ENCODE measurements at places on chromosomes 4 and X.

DNA sequence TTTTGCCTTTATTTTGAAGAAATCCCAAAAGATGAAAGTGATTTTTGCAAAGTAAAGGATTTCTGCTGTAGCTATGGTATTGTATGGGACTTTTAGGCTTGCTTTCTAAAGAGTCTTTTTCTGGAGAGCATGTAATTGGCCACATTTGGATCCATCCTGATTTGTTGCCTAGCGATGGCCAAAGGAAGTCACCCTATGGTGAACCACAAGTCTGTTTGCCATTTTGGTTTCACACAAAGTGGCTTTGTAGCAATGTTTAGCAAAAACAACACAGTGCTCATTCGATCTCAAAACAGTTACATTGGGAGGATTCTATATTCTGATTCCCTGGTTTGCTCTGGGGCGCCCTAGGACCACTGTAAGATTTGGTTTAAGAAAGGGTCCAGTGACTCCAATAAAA lies 44.1 kb upstream of the INTS6L start:
- DNase-seq, result no peak

DNA sequence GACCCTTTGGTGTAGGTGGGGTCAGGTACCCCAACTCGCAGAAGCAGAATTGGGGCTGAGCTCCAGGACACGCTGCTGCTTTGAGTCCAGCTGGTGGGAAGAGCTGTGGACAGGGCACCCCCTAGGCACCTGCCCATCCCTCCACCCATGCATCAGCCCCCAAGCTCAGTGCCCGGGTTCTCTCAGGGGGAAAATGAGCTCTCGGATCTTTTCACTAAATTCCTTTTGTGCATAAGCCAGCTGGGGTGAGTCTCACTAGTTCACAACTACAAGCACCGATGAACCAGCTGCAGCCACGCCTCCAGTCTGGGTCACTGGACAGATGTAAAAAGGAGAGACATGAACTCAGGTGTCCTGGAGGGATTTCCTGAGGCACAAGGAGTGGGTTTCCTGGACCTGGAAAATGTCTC lies 286.8 kb downstream of the CRLF2 start:
- no peak for DNase-seq

DNA sequence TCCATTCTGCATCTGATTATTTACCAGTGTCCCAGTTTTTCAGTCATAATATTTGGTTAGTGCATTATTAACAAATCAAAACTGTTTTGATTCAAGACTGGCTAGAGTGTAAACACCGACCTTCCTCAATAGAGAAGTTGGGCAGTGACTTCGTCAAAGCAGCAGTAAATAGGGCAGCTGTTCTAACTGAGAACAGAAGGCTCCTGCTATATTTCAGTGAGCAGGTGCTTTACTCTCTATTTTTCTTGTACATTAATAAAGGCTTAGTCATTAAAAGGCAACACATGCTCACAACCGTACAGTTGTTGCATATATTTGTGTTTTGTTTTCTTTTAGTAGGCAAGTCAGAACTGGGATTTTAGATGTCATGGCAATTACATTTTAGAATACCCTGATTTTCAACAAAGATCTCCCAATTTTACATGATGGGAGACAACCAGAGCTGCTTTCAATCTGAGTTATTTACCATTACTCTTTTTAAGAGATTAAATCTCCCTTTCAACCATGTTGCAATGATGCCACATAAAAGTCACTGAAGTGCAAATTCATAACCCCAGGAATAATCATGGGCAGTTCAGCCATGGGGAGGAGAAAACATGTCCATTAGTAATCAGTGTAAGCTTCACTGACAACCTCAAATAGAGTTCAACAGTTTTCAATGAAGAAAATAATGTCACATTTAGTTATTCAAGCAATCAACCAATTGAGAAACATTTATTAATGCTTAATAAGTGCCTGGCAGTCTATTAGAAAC lies 233.3 kb downstream of the NDST4 start:
- DNase-seq, result no peak

GRCh38 chr4:113955411-113955810 lies 24.0 kb downstream of the ARSJ start:
- DNase-seq, result no peak

DNA sequence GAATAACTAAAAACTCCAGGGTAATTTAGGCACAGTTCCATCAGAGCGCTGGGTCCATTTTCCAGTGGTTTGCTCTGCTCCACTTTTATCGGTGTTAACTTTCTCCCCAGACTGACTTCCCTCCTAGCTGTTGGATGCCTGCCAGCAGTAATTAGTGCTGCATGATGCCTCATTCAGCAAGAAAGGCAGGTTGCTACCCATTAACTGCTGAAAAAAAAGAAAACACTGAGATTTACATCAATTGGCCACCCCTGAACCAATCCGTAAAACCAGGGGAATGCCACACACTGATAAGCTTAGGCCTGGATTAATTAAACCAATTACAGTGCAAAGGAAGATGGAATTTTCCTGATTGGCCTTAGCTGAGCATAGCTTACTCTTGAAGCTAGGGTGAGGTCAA lies 182.4 kb upstream of the CXXC4 start:
- DNase-seq, result no peak

DNA sequence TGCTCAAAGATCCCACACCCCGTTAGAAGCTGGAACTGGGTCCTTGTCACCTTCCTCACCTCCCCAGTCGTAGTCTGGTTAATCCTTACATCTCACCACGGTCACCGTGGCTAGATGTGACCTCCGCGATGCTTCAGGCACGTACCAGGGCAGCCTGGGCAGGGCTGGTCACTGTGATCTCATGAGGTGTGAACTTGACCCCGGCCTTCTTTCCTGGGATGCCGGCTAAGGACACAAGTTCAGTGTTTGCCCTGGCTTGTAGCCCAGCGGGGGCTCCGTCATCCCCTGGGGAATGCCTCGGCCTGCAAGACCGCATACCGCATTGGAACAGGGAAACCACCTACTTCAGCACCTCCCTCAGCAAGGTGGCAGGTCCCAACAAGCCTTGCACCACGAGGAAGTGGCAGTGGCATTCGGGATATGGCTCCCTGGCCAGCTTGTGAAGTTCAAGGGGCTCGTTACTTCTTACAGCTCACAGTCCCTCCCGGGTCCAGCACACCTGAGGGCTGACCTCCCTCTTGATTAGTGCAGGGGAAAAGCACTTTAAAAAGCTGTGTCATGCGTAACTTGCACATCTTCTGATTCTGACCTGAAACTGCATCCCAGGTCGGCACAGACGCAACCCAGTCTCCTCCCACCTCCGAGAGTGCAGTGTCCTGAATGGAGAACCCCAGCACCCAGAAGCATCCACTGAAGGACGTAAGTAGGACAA lies 25.9 kb downstream of the NOP14 start:
- DNase-seq, result peak; percentile 20

- DNase-seq, result no peak
These were observed 60.8 kb downstream of the TBL1X start for GRCh38 chrX:9525511-9526248.

DNA sequence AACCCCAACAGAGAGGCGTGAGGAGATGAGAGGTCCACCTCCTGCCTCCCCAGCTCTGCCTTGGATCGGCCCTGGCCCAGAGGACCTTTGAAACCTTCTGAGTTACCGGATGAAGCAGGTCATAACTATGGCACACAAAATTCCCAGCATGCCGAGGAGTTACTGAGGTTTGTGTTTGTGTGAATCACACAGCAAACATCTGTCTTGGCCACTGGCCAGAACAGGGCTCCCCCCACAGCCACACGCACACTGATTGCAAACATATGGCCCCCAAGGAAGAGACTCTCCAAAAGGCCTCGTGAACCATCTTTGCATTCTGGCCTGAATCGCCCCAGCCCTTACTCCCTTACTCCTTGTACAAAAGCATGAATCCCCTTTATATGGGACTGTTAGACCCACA lies 18.9 kb downstream of the RPS4X start:
- no peak for DNase-seq

GRCh38 chrX:154051201-154051810 lies 31.6 kb upstream of the IRAK1 start:
- DNase-seq, result peak; percentile 71

DNA sequence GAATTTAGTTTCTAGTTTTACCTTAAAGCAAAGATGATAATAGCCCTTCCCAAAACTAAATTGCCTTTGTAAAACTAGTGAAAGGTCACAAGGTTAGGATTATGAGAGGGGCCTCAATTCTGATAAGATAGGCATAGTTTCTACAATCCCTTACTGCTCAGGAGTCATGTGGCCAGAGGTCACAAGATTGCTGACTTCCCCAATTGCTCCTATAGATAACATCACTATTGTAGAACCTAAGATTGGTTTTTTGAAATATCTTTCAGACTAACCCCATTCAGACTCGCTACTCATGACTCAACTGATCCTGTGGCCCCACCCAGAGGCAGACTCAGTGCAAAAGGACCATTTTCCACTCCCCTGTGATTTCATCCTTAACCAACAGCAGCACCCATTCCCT lies 70.3 kb downstream of the SCD5 start:
- no peak for DNase-seq

GRCh38 chr4:148067301-148067916 lies 335.5 kb downstream of the ARHGAP10 start:
- no peak for DNase-seq

- DNase-seq, result no peak
These were observed 51.4 kb upstream of the SOD3 start for GRCh38 chr4:24743927-24744326.

GRCh38 chr4:84631573-84631972 lies 48.6 kb downstream of the CDS1 start:
- no peak for DNase-seq

- no peak for DNase-seq
These were observed 352.2 kb upstream of the CPEB2 start for GRCh38 chr4:14650127-14650526.

GRCh38 chrX:47683829-47684205 lies 24.8 kb upstream of the UXT start:
- DNase-seq, result no peak

- no peak for DNase-seq
These were observed 23.2 kb downstream of the APOO start for GRCh38 chrX:23884427-23885024.

- no peak for DNase-seq
These were observed 893 bp upstream of the SOD3 start for GRCh38 chr4:24794480-24794879.

- no peak for DNase-seq
These were observed 2.0 kb upstream of the ADH7 start for GRCh38 chr4:99436976-99437722.

GRCh38 chr4:77147079-77147782 lies 9.8 kb upstream of the CCNG2 start:
- no peak for DNase-seq

- no peak for DNase-seq
These were observed 389.9 kb upstream of the EMCN start for GRCh38 chr4:100907465-100908454.

DNA sequence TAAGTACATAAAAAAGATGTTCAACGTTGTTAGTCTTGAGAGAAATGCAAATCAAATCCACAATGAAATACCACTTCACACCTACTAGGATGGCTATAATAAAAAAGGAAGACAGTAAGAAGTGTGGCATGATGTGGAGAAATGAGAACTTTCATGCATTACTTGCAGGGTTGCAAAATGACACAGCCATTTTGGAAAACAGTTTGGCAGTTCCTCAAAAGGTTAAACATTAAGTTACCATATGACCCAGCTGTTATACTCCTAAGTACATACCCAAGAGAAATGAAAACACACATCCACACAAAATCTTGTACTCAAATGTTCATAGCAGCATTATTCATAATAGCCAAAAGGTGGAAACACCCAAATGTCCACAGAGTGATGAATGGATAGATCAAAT lies 25.8 kb upstream of the LIMCH1 start:
- DNase-seq, result no peak

- DNase-seq, result no peak
These were observed 2.3 kb upstream of the MID1IP1 start for GRCh38 chrX:38798956-38799355.

GRCh38 chr4:147370473-147370872 lies 110.4 kb upstream of the EDNRA start:
- DNase-seq, result no peak

DNA sequence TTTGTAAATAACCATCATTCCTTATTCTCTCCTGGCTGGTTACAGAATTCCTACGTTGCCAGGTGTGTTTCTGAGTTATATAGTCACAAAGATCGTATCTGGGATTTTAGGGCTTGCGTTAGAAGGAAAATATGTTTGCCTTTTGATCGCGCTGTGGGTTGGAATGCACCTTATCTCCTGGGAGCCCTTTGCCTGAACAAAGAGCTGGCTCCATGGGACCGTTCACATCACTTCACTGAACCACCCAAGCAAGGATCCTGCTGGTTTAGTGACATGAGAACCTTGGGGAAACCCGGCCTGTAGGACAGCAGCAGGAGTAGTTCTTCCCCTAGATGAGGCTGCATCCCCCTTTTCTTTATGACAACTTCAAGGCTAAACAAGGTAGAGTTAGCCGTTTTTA lies 51.6 kb downstream of the RS1 start:
- DNase-seq, result no peak

- DNase-seq, result no peak
These were observed 42.0 kb upstream of the GPR78 start for GRCh38 chr4:8538076-8538702.

Data from CD4-positive, alpha-beta T cell treated with Interleukin-2 at 100 ng/mL for 4 hours (primary cell).